ENCODE measurements at places on chromosomes 6 and 20. TPM values are rescaled to one million over a fixed set of nuclear protein-coding genes. Genes with fewer than 3 reads are reported as not detected.

Gene MAFB
- total RNA-seq: 0.04 TPM

GRCh38 chr20:21101453-21101931, 4.7 kb downstream of the LINC00237 start:
- no peaks in the 10 kb centered on the region for H3K4me1 ChIP-seq
- no peak overlapping the region for H3K27ac ChIP-seq

DNA sequence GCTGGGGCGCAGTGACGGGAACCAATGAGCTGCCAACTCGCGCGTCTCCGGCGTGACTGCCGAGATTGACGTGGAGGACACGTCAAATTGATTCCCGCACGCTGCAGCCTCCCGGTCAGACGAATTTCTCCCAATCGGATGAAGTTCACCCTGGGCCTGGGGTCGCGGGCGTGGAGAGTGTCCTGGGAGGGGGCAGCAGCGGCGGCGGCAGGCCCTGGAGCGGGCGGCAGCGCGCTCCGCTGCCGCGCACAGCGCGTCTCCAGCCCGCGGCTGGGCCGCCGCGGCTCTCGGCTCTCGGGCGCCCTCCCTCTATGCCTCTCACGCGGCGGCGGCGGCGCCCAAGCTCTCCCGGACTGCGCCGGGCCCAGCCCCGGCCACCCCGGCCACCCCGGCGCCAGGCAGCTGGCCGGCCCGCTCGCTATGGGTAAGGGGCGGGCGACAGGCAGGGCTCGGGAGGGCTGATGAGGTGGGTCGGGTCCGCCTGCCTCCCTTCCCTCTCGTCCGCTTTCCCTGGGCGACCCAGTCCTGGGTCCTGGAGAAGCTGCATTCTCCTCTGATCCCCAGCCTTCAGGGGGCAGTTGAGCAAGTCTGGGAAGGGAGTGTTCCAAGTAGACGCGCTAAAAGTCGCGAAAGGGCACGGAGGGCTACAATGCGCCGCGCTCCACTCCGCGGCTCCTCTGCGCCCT, at the start of gene PAX1:
Gene PAX1, plus strand, starts transcription at position 90 of the 686 bp plus-strand sequence. Its CDS starts 49 bp downstream, at position 139.
- no peak within 1 kb of the TSS for H3K27ac ChIP-seq
- H3K4me1 ChIP-seq: peaks cover 6% of the 10 kb centered on the region
- no peak within 1 kb of the TSS for H3K4me3 ChIP-seq
- no peak for DNase-seq
- H3K36me3 ChIP-seq: no peaks in the 10 kb centered on the region

Gene IL20RA
- not detected for total RNA-seq

Gene FLOT1
- 124 TPM for total RNA-seq

- no peak overlapping the region for H3K4me3 ChIP-seq
- no peak overlapping the region for H3K27ac ChIP-seq
- no peak for DNase-seq
- H3K36me3 ChIP-seq: no peaks in the 10 kb centered on the region
- peaks cover 16% of the 10 kb centered on the region for H3K4me1 ChIP-seq
These were observed 55.7 kb upstream of the PRND start for GRCh38 chr20:4666001-4666479.

DNA sequence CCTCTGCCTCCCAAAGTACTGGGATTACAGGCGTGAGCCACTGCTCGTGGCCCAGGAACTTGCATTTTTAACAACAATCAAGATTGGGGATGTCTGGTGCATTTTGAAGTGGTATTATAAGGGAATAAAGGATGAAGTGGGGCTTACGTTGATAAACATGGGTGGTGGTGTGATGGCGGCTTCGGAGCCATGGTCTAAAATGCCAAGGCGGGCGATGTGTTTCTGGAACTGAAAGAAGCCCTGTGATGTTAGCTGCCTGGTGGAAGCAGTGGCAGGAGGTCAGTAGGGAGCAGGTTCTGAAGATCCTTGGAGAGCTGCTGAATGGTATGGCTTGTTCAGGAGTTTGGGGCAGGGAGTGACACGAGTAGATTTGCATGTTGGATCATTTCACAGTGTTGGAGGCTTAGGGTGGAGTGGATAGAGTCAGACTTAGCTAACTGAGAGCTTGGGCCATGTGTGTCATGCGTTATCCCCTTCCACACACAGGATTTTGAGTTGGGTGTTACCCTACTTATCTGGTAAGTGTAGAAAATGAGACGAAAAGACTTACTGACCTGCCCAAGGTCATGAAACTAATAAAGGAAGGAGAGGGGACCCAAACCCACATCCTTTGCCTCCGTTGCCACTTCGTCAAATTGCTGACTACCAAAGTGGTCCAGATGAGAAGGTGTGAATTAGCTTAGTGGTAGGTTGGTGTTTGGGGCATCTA, 1.5 kb downstream of the NELFCD start:
- H3K4me3 ChIP-seq: peak overlapping the region; percentile 78
- peak; percentile 40 for DNase-seq
- no peaks in the 10 kb centered on the region for H3K27me3 ChIP-seq
- peaks cover 17% of the 10 kb centered on the region for H3K4me1 ChIP-seq
- H3K27ac ChIP-seq: peak overlapping the region; percentile 84
- H3K36me3 ChIP-seq: peaks cover 47% of the 10 kb centered on the region

- H3K4me3 ChIP-seq: no peak overlapping the region
- H3K27ac ChIP-seq: no peak overlapping the region
- H3K36me3 ChIP-seq: no peaks in the 10 kb centered on the region
- no peak for DNase-seq
- peaks cover 19% of the 10 kb centered on the region for H3K27me3 ChIP-seq
These were observed 67.7 kb downstream of the ANKRD6 start for GRCh38 chr6:89500611-89501010.

- H3K4me3 ChIP-seq: no peak overlapping the region
- H3K27ac ChIP-seq: no peak overlapping the region
- DNase-seq: no peak
- H3K4me1 ChIP-seq: peaks cover 8% of the 10 kb centered on the region
- no peaks in the 10 kb centered on the region for H3K36me3 ChIP-seq
These were observed 32.0 kb downstream of the RPP40 start for GRCh38 chr6:4971851-4972250.

Gene PSORS1C2
- not detected for total RNA-seq

GRCh38 chr20:64253000-64253383, 2.6 kb upstream of the PCMTD2 start:
- no peak overlapping the region for H3K4me3 ChIP-seq
- peaks cover 21% of the 10 kb centered on the region for H3K4me1 ChIP-seq
- no peak for DNase-seq
- H3K27me3 ChIP-seq: peaks cover 7% of the 10 kb centered on the region
- no peak overlapping the region for H3K27ac ChIP-seq

GRCh38 chr6:136761227-136761922, 30.9 kb downstream of the MAP3K5 start:
- H3K36me3 ChIP-seq: no peaks in the 10 kb centered on the region
- peak overlapping the region; percentile 56 for H3K27ac ChIP-seq
- DNase-seq: peak; percentile 76
- no peak overlapping the region for H3K4me3 ChIP-seq
- H3K27me3 ChIP-seq: no peaks in the 10 kb centered on the region

DNA sequence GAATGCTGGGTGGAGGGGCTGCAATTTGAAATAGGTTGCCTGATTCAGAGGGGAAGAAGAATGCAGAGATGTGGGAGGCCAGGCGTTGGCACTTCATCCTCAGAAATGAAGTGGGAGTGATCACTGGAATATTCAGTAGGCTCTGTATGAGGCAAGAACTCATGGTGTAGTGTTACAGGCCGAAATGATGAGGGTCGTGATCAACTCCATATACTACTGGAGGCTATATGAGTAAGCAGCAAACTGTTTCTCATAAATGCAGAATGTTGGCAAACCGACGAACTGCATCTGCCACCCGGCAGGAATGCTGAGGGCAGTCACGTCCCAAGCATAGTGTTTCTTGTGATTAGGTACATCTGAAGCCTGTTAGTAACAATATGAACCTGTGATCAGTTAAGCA, 12.7 kb downstream of the KCNS1 start:
- no peak overlapping the region for H3K27ac ChIP-seq
- no peaks in the 10 kb centered on the region for H3K36me3 ChIP-seq
- no peak for DNase-seq

Gene UBE2C
- total RNA-seq: 1.7 TPM

Gene CRISP2
- not detected for total RNA-seq

GRCh38 chr6:17267566-17267965, 13.6 kb upstream of the RBM24 start:
- peaks cover 3% of the 10 kb centered on the region for H3K27me3 ChIP-seq
- no peak overlapping the region for H3K4me3 ChIP-seq
- H3K4me1 ChIP-seq: no peaks in the 10 kb centered on the region
- DNase-seq: no peak
- H3K27ac ChIP-seq: no peak overlapping the region

DNA sequence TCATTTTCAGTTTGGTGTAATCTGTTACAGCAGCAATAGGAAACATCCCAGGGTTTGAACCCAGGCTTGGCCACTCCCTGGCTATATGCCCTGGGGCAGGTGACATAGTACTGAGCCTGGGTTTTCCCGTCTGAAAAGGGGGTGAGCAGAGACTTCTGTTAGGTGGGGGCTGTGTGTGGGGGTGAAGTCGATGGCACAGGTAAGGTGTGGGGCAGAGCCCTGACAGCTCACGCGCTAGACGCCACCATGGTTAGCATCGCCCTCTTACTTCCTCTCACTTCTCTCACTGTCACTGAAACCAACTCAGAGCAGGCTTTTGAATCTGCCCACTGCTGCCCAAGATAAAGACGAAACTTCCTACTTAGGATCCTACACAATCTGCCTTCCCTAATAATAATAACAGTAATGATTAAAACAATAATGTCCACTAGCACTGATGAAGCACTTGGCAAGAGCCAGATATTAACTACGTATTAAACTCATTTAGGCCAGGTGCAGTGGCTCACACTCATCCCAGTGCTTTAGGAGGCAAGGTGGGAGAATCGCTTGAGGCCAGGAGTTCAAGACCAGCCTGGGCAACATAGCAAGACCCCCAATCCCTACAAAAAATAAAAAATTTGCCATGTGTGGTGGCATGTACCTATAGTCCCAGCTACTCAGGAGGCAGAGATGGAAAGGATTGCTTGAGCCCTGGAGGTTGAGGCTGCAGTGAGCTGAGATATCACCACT, 117.9 kb upstream of the PTPN1 start:
- DNase-seq: no peak
- no peak overlapping the region for H3K27ac ChIP-seq
- H3K36me3 ChIP-seq: no peaks in the 10 kb centered on the region
- no peaks in the 10 kb centered on the region for H3K27me3 ChIP-seq
- no peak overlapping the region for H3K4me3 ChIP-seq
- peaks cover 30% of the 10 kb centered on the region for H3K4me1 ChIP-seq

Gene ITPR3
- total RNA-seq: 31.2 TPM

GRCh38 chr6:157991067-157991432, 9.4 kb downstream of the SYNJ2 start:
- peaks cover 5% of the 10 kb centered on the region for H3K36me3 ChIP-seq
- H3K27ac ChIP-seq: no peak overlapping the region
- no peak for DNase-seq
- no peaks in the 10 kb centered on the region for H3K27me3 ChIP-seq
- no peak overlapping the region for H3K4me3 ChIP-seq

- no peak overlapping the region for H3K27ac ChIP-seq
- H3K27me3 ChIP-seq: no peaks in the 10 kb centered on the region
- peaks cover 11% of the 10 kb centered on the region for H3K4me1 ChIP-seq
- H3K36me3 ChIP-seq: no peaks in the 10 kb centered on the region
- DNase-seq: no peak
These were observed 31.4 kb upstream of the CEP162 start for GRCh38 chr6:84258866-84259265.

Gene FOXF2
- not detected for total RNA-seq

Gene MYLK2
- total RNA-seq: 0.53 TPM

- peaks cover 7% of the 10 kb centered on the region for H3K27me3 ChIP-seq
- H3K4me3 ChIP-seq: no peak overlapping the region
- H3K36me3 ChIP-seq: no peaks in the 10 kb centered on the region
- no peak for DNase-seq
- no peaks in the 10 kb centered on the region for H3K4me1 ChIP-seq
These were observed 70.5 kb upstream of the FYN start for GRCh38 chr6:111943726-111944125.

Data from K562 (cell line).